ENCODE measurements at places on chromosomes 3 and 15. TPM values are rescaled to one million over a fixed set of nuclear protein-coding genes. Genes with fewer than 3 reads are reported as not detected.

- H3K4me3 ChIP-seq, result no peak overlapping the region
- H3K4me1 ChIP-seq, result no peaks in the 10 kb centered on the region
- H3K27me3 ChIP-seq, result no peaks in the 10 kb centered on the region
- H3K36me3 ChIP-seq, result no peaks in the 10 kb centered on the region
Measured at GRCh38 chr15:96889734-96890480, 559.4 kb downstream of the NR2F2 start.

DNA sequence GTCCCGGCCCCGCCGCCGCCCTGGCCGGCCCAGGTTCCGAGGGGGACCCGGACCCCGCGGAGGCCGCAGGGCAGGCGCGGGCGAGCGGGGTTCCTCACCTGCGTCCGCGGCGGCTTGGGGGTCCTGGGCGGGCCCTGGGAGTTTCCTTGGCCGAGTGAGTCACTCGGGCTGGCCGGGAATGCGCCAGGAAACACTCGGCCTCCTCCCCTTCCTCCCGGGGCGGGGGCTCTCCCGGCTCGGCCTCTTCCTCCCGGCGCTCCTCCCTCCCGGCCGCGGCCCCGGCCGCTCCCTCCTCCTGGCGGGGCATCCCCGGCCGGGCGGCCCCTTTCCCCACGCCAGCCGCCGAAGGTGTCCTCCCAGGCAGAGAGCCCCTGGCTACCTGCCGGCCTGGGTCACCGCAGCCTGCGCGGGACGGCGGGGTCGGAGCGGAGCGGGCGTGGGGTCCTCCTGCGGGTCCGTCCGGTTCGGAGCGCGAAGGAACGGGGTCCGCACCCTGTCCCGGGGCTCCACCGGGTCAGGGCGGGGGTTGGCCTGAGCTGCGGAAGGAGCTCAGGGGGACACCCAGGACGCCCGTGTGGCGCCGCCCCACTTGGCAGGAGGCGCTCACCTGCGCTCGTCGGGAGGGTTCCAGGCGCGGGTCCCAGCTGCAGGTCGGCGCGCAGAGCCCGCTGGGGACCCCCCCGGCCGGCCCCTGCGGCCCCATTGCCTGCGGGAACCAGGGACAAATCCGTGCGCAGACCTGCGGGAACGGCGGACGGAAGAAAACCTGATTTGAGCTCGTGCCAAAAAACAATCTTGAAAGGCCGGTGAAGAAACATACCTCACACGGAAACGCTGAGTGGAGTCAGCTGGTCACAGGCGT is at the start of gene CYFIP1:
TSS of gene CYFIP1 (minus strand) at position 180 of the 862 bp plus-strand sequence. CDS start 33,083 bp downstream, outside the sequence.
- peaks cover 2% of the 10 kb centered on the region for H3K4me1 ChIP-seq
- H3K4me3 ChIP-seq, result peak within 1 kb of the TSS; percentile 91
- no peaks in the 10 kb centered on the region for H3K27me3 ChIP-seq
- peak within 1 kb of the TSS; percentile 80 for H3K27ac ChIP-seq

GRCh38 chr3:13666227-13666619 is 117.3 kb downstream of the FBLN2 start:
- no peak for DNase-seq
- no peaks in the 10 kb centered on the region for H3K36me3 ChIP-seq
- no peaks in the 10 kb centered on the region for H3K4me1 ChIP-seq
- no peak overlapping the region for H3K27ac ChIP-seq
- no peak overlapping the region for H3K4me3 ChIP-seq

GRCh38 chr3:11060500-11061251 is 68.1 kb downstream of the SLC6A1 start:
- no peak overlapping the region for H3K27ac ChIP-seq
- peaks cover 4% of the 10 kb centered on the region for H3K4me1 ChIP-seq
- H3K4me3 ChIP-seq, result 0 out of 2 replicates have a peak overlapping the region, but pooled peaks have one; percentile 9
- peak; percentile 50 for DNase-seq
- H3K27me3 ChIP-seq, result peaks cover 12% of the 10 kb centered on the region

DNA sequence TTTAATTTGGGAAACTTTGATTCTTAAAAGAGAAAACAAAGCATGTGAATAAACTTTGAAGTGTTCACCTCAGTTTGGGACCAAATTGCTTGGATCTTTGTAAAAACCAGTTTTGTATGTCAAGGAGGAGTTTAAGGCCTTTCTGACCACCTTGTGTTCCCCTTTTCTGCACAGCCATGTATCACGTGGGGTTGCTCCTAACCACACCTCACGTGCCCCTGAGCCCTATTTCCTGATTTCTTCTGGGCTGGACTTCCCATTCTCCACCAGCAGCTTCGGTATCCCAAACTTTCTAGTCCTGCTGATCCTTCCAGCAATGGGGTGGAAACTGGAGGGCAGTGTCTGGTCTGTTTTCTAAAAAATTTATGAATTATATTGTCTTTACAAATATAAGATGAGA is 76.4 kb upstream of the STT3B start:
- no peaks in the 10 kb centered on the region for H3K36me3 ChIP-seq
- H3K27me3 ChIP-seq, result 0 out of 2 replicates have a peak, but pooled peaks cover 2% of the 10 kb centered on the region
- H3K4me3 ChIP-seq, result no peak overlapping the region
- no peaks in the 10 kb centered on the region for H3K4me1 ChIP-seq

- no peaks in the 10 kb centered on the region for H3K27me3 ChIP-seq
- H3K4me1 ChIP-seq, result peaks cover 19% of the 10 kb centered on the region
- peak overlapping the region; percentile 69 for H3K27ac ChIP-seq
- H3K36me3 ChIP-seq, result peaks cover 2% of the 10 kb centered on the region
- DNase-seq, result peak; percentile 94
Measured at GRCh38 chr3:139534455-139534812, 5.1 kb downstream of the RBP1 start.

DNA sequence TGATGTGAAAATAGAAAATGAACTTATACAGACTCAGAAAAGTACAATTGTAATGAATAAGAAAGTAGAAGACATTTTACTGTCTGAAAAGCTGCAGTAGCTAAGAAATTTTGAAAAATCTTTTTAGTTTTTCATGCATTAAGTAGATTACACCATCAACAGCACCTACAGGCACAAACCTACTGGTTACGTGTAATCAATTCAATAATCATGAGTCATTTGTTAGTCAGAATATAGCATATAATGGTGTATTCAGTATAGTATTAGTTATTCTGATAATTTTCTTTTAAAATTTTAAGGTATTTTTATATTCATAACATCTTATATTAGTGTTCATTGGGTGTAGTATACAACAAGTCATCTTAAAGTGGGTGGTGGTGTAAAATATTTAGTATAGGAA is 550.5 kb upstream of the GBE1 start:
- H3K27me3 ChIP-seq, result no peaks in the 10 kb centered on the region

DNA sequence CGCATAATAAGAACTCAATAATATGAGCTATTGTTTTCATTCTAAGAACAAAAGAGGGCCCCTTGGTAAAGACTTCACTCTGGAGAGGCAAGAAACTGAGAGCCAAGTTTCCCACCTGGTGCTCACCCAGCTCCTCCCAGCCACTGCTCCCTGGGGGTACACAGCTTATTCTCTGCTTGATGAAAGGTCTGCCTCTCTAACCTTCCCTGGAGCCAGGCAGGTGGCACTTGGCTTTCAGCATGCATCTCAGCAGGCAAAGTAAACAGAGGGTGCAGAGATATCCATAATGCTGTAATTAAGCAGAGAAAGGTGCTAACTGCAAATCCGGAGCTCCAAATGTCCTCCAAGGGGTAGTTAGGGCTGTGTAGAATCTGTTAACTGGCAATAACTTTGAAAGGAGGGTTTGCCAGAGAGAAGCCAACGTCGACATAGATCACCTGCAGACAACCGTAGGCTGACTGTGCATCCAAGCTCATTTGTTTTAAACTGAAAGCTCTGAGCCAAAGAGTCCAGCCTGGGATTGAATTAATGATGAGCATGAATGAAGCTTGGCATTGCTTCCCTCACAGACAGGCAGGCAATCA is 159.6 kb upstream of the PROK2 start:
- no peaks in the 10 kb centered on the region for H3K36me3 ChIP-seq
- DNase-seq, result no peak

- DNase-seq, result peak; percentile 78
- H3K27me3 ChIP-seq, result no peaks in the 10 kb centered on the region
- no peak overlapping the region for H3K4me3 ChIP-seq
- peaks cover 47% of the 10 kb centered on the region for H3K4me1 ChIP-seq
- no peaks in the 10 kb centered on the region for H3K36me3 ChIP-seq
Measured at GRCh38 chr3:42033741-42034140, 57.4 kb upstream of the TRAK1 start.

GRCh38 chr3:193853511-193854219 is 260.7 kb downstream of the OPA1 start:
- peaks cover 36% of the 10 kb centered on the region for H3K27me3 ChIP-seq
- no peaks in the 10 kb centered on the region for H3K36me3 ChIP-seq
- no peak overlapping the region for H3K27ac ChIP-seq
- DNase-seq, result no peak
- no peak overlapping the region for H3K4me3 ChIP-seq

- no peak overlapping the region for H3K27ac ChIP-seq
- no peak for DNase-seq
- H3K4me3 ChIP-seq, result no peak overlapping the region
- peaks cover 11% of the 10 kb centered on the region for H3K27me3 ChIP-seq
Measured at GRCh38 chr3:13026534-13026933, 46.7 kb downstream of the IQSEC1 start.

DNA sequence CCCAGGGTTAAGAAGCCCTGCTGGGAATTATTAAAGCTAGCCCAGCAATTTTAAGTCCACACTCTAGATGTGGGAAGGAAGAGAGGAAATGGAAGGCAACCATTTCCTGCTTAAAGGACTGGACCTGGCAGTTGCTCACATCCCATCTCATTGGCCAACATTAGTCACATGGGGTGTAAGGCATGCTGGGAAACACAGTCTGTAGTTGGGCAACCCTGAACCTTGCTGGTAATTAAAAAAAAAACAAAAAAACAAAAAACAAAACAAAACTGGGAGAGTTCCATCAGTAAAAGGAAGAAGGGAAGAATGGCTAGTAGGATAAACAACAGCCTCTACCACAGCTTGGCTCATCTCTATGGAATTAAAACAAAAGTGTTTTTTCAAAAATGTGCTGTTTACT is 136.0 kb downstream of the VGLL4 start:
- H3K36me3 ChIP-seq, result no peaks in the 10 kb centered on the region
- no peak overlapping the region for H3K4me3 ChIP-seq
- peak overlapping the region; percentile 78 for H3K27ac ChIP-seq
- peaks cover 22% of the 10 kb centered on the region for H3K4me1 ChIP-seq
- H3K27me3 ChIP-seq, result no peaks in the 10 kb centered on the region
- peak; percentile 59 for DNase-seq

DNA sequence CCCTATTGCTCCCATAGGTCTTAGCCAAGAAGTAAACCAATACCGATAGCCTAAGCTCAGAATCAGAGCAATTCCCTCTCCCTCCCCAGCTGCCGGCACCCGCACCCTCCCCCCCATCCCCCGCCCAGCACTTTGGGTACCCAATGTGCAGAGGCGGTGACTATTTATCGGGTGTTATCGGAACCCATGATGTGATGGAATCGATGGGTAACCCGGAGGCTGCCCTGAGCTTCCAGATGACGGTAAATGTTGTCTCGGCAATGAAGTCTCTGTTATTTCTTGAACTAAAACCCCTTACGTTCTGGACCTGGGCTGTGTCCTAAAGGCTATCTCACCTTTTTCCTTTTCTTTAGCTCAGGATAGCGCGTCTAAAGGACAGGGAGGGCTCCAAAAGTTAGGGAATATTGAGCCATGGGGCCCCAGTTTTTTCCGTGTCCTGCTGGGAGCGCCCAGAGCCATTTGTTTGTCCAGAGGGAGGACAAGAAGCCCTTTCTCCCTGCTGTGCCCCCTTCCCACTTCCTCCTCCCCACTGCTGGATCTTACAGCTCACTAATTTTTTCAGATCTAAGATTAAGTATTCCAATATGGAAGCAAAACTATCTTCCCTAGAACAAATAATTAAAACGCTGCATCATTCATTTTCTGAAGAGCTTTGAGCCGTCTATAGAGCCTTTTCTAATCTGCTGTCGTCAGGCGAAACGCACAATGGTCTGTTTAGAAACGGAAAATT is 1.5 kb downstream of the SLITRK3 start:
- H3K4me3 ChIP-seq, result no peak overlapping the region
- no peaks in the 10 kb centered on the region for H3K36me3 ChIP-seq
- peaks cover 34% of the 10 kb centered on the region for H3K27me3 ChIP-seq
- H3K27ac ChIP-seq, result no peak overlapping the region
- H3K4me1 ChIP-seq, result no peaks in the 10 kb centered on the region
- DNase-seq, result no peak

- no peak overlapping the region for H3K4me3 ChIP-seq
- no peak for DNase-seq
- H3K4me1 ChIP-seq, result peaks cover 2% of the 10 kb centered on the region
- H3K27me3 ChIP-seq, result no peaks in the 10 kb centered on the region
- no peaks in the 10 kb centered on the region for H3K36me3 ChIP-seq
Measured at GRCh38 chr3:23479615-23480328, 276.6 kb downstream of the UBE2E2 start.

DNA sequence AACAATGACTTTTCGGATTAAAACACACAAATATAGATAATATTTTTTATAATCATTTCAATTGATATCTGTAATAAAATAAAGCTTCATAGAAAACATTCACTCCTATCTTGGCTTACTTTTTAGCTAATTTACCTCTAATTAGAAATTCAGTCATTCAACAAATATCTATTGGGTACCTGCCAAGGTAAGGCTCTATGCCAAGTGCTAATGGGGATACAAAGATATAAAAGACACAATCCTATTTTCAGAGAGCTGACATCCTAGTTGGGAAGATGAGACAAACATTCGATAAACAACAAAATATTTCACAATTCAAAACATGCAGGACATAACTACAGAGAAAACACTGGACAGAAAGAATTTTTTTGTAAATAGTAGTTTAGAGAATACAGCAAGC is 63.3 kb downstream of the ULK4 start:
- H3K27me3 ChIP-seq, result no peaks in the 10 kb centered on the region
- no peak overlapping the region for H3K27ac ChIP-seq
- H3K4me3 ChIP-seq, result no peak overlapping the region
- H3K4me1 ChIP-seq, result peaks cover 3% of the 10 kb centered on the region
- no peak for DNase-seq

GRCh38 chr15:51108933-51109550 is 14.3 kb upstream of the TNFAIP8L3 start:
- H3K27ac ChIP-seq, result peak overlapping the region; percentile 0
- no peaks in the 10 kb centered on the region for H3K36me3 ChIP-seq
- no peaks in the 10 kb centered on the region for H3K27me3 ChIP-seq

GRCh38 chr3:138845181-138845601 is 10.5 kb upstream of the PIK3CB start:
- no peaks in the 10 kb centered on the region for H3K36me3 ChIP-seq
- peaks cover 2% of the 10 kb centered on the region for H3K4me1 ChIP-seq
- no peak overlapping the region for H3K4me3 ChIP-seq
- no peaks in the 10 kb centered on the region for H3K27me3 ChIP-seq

- no peaks in the 10 kb centered on the region for H3K4me1 ChIP-seq
- DNase-seq, result no peak
- H3K4me3 ChIP-seq, result no peak overlapping the region
- H3K36me3 ChIP-seq, result no peaks in the 10 kb centered on the region
- no peaks in the 10 kb centered on the region for H3K27me3 ChIP-seq
Measured at GRCh38 chr15:34011481-34011880, 27.5 kb downstream of the AVEN start.

GRCh38 chr3:119608405-119609000 is 10.8 kb downstream of the PLA1A start:
- DNase-seq, result no peak
- no peaks in the 10 kb centered on the region for H3K36me3 ChIP-seq
- H3K4me3 ChIP-seq, result no peak overlapping the region
- H3K4me1 ChIP-seq, result no peaks in the 10 kb centered on the region
- no peak overlapping the region for H3K27ac ChIP-seq
- H3K27me3 ChIP-seq, result peaks cover 10% of the 10 kb centered on the region

The GABRA5 gene
- 8.3 TPM for total RNA-seq

The GPR87 gene
- 0.36 TPM for total RNA-seq

The MOBP gene
- not detected for total RNA-seq

The SNTN gene
- total RNA-seq, result not detected

The B2M gene
- 895 TPM for total RNA-seq

The PRICKLE2 gene
- 14.2 TPM for total RNA-seq

The CYP8B1 gene
- total RNA-seq, result not detected

The PCBP4 gene
- 70.8 TPM for total RNA-seq

The GCNT3 gene
- total RNA-seq, result not detected

All from IMR-90 (cell line).